CD4-positive, CD25-positive, alpha-beta regulatory T cell (primary cell): ENCODE measurements at places on chromosomes 3 and 15. TPM values are rescaled to one million over a fixed set of nuclear protein-coding genes. Genes with fewer than 3 reads are reported as not detected.

Gene CHRM5
- not detected for total RNA-seq

DNA sequence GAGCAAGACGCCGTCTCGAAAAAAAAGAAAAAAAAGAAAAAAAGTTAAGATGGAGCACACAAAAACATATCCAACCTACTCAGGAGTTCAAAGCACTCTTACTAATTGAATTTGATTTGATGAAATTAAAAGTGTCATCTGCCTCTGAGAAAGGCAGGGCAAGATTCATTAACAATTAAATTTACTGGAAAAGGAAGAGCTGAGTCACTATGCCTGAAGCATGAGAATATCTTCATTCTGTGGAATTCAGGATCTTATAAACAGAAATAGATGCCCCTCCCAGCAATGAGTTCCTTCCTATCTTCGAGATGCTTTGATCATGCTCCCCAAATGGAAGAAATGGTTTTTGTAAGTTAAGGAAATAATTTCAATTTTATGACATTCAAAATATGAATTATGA, 61.0 kb upstream of the ST3GAL6 start:
- H3K27me3 ChIP-seq: no peaks in the 10 kb centered on the region
- no peak for DNase-seq
- no peaks in the 10 kb centered on the region for H3K36me3 ChIP-seq
- H3K27ac ChIP-seq: no peak overlapping the region

DNA sequence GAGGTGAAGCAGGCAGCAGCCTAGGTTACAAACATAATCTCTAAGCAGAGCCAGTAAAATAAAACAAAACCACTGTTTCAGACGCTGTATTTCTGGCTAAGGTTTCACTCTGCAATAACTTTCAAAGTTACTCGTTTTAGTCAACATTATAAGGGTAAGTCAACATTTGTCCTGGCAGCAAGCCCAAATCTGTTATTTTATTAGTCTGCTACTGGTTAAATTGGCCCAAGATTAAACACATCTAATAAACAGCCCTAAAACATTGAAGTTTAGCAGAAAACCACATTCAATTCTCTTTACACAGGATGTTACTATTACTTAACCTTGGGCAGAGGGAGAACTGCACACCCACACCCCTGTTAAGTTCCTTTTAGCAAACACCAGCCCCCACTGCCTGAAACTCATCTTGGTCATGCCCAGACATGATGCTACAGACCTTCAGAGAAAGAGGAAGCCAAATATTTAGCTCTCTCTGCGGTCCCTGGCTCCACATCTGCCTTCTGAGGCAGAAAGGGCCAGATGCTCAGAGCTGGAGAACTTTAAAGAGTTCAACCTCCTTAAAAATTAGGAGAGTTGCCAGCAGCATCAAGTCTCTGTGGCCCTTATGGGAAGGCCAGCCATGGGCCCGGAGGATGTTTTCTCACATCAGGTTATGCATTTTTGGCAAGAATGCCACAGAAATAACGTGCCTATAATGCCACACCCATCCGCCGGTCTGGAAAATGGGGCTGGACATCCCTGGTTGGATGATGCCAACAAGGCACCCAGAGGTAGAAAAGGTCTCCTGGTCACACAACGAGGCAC, 17.9 kb downstream of the ARHGEF3 start:
- H3K36me3 ChIP-seq: peaks cover 10% of the 10 kb centered on the region
- DNase-seq: peak; percentile 36
- no peaks in the 10 kb centered on the region for H3K27me3 ChIP-seq

- peaks cover 3% of the 10 kb centered on the region for H3K27me3 ChIP-seq
- no peaks in the 10 kb centered on the region for H3K4me1 ChIP-seq
- no peak for DNase-seq
- no peaks in the 10 kb centered on the region for H3K36me3 ChIP-seq
Observed at GRCh38 chr15:83516935-83517334, 69.8 kb downstream of the SH3GL3 start.

Gene CCK
- total RNA-seq: not detected

GRCh38 chr3:167936019-167936418, 159.7 kb downstream of the GOLIM4 start:
- no peak overlapping the region for H3K4me3 ChIP-seq
- no peak overlapping the region for H3K27ac ChIP-seq
- no peak for DNase-seq
- no peaks in the 10 kb centered on the region for H3K27me3 ChIP-seq

DNA sequence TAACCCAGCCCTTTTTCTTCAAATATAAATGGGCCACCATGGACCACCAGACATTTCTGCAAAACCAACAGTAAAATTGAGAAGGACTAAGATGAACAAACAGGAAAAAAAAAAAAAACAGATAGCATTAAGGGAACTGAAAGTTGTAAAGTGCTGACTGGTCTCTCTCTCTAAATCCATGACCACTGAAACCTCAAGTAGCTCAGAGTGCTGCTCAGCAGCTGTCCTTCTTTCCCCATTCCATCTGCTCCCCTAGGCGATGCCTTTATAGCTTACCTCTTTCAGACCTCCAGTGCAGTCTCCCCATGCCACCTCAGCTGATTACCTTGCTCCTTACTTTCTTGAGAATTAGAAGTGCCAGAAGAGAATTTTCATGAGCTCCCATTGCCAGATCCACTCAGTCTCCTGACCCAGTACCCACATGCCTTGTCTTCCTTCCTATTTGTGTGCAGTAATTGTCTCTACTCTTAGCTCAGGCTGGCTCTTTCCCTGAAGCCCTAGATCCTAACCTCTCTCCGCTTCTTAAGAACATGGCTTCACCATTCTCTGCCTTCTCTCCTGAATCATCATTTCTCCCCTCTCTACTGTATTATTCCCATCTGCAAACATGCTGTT, 23.9 kb upstream of the XIRP1 start:
- H3K4me3 ChIP-seq: no peak overlapping the region
- no peaks in the 10 kb centered on the region for H3K36me3 ChIP-seq
- H3K27me3 ChIP-seq: peaks cover 2% of the 10 kb centered on the region
- DNase-seq: no peak

- peak; percentile 89 for DNase-seq
- peak within 1 kb of the TSS; percentile 74 for H3K4me3 ChIP-seq
- peak within 1 kb of the TSS; percentile 96 for H3K27ac ChIP-seq
- H3K4me1 ChIP-seq: peaks cover 25% of the 10 kb centered on the region
- peaks cover 26% of the 10 kb centered on the region for H3K36me3 ChIP-seq
Observed at GRCh38 chr3:49723628-49724551, at the start of gene GMPPB. Gene GMPPB (minus strand): TSS chr3:49723951. CDS start chr3:49723726, 225 bp downstream.

- H3K27me3 ChIP-seq: no peaks in the 10 kb centered on the region
- H3K36me3 ChIP-seq: peaks cover 8% of the 10 kb centered on the region
- H3K27ac ChIP-seq: no peak overlapping the region
Observed at GRCh38 chr15:85571780-85572179, 191.4 kb downstream of the AKAP13 start.

DNA sequence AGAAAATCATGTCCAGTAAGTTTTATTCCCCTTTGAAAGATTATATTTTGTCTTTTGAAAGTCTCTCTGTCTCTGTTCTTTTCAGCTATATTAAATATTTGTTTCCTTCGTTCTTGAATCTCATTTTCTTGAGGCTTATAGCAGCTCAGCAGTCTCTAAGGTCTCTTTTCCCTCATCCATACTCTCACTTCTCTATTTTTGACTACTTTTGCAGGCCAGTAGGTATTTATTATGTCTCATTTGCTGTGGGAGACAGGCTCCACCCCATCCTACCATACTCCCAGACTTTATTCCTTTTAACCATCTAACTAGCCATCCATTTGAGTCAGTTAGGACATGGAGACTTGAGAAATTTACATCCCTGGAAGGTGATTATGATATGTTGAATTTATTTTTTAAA, 71.0 kb downstream of the FILIP1L start:
- H3K27me3 ChIP-seq: no peaks in the 10 kb centered on the region
- no peak for DNase-seq
- no peak overlapping the region for H3K4me3 ChIP-seq
- H3K36me3 ChIP-seq: no peaks in the 10 kb centered on the region
- H3K4me1 ChIP-seq: no peaks in the 10 kb centered on the region

DNA sequence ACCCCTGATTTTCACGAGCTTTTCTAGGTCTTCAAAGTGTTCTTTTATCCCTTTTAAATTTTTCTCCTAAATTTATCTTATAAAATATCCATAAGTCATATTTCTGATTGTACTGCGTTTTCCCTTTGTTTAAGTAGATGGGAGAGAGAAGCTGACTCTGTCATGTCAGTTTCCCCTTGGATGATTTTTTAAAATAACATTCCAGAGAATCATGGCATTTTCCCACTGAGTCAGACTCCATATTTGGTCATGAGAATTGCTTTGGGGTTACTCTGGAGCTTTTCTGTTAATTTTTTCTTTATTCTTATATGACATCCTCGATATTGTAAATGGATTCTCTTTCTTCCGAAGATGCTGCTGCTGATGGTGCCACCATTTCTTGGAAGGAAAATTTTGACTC, 28.6 kb upstream of the UMPS start:
- no peak overlapping the region for H3K4me3 ChIP-seq
- DNase-seq: no peak
- H3K27me3 ChIP-seq: peaks cover 9% of the 10 kb centered on the region
- H3K27ac ChIP-seq: no peak overlapping the region
- no peaks in the 10 kb centered on the region for H3K4me1 ChIP-seq

GRCh38 chr15:61564785-61565184, 335.7 kb upstream of the RORA start:
- H3K4me3 ChIP-seq: no peak overlapping the region
- DNase-seq: no peak
- H3K4me1 ChIP-seq: no peaks in the 10 kb centered on the region
